ENCODE measurements at places on chromosomes 6 and 20.

GRCh38 chr6:2714111-2714895 lies 36.4 kb downstream of the MYLK4 start:
- DNase-seq = no peak

GRCh38 chr20:51326201-51326819 lies 216.2 kb downstream of the NFATC2 start:
- no peak for DNase-seq

GRCh38 chr6:107563694-107564588 lies 74.0 kb downstream of the SOBP start:
- no peak for DNase-seq

GRCh38 chr20:63123331-63123741 lies 92.6 kb downstream of the YTHDF1 start:
- no peak for DNase-seq

DNA sequence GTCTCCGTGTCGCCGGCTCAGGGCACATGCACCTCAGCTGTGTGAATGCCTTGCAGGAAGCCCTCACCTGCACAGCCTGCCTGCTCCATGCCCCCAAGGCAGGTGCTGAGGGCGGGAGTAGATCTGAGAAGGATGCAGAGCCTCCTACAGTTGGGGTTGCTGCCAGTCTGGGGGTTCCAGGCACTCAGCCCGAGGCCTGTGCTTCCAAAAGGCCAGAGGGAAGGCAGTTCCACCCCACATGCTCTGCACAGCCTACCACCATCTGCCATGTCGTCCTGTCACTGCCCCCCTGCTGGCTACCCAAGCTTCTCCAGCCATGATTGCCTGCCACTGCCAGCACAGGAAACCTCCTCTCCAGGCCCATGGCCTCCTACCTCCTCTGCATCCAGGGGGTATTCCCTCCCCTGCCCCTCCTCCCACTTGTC lies 19.3 kb downstream of the ACSS1 start:
- no peak for DNase-seq

GRCh38 chr6:6975459-6976111 lies 132.2 kb upstream of the RREB1 start:
- DNase-seq = no peak

DNA sequence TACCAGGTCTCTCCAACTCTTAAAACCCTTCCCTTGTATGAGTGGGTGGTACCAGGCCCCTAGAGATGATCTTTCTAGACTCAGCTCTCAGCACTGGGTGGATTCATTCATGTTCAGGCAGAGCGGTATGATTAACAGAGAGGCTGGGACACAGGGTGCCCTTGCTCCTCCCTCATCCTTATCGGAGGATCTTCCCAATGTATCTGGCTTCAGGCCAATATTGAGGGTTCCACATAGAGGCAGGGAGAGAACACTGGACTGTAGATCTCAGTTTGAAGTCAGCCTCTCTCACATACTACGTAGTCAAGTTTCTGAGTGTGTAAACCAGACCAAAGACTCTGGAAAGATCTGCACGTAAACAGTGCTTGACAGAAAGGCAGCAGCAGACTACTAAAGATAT lies 366.2 kb downstream of the DHX35 start:
- DNase-seq = no peak

DNA sequence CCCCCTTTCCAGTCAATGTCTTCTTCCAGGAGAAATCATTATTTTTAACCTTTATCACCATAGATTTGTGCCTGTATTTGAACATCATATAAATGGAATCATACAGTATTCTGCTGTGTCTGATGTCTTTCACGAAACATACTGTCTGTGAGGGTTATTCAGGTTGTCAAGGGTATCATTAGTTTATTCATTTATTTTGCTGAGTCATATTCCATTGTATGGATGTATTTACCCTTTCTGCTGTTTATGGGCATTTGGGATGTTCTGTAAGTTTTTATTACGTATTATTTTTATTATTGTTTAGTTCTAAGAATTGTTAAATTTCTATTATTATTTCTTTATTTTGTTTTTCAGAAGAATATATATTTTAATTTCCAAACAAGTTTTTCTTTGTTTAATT lies 22.0 kb downstream of the DNPH1 start:
- DNase-seq = no peak

- DNase-seq = no peak
Observed at GRCh38 chr6:165686596-165687365, 23.7 kb upstream of the PDE10A start.

- DNase-seq = no peak
Observed at GRCh38 chr20:62158088-62158400, 14.5 kb downstream of the SS18L1 start.

- DNase-seq = no peak
Observed at GRCh38 chr20:32473231-32474008, 111.7 kb downstream of the NOL4L start.

GRCh38 chr20:25223765-25224720 lies 23.8 kb upstream of the PYGB start:
- DNase-seq = no peak

DNA sequence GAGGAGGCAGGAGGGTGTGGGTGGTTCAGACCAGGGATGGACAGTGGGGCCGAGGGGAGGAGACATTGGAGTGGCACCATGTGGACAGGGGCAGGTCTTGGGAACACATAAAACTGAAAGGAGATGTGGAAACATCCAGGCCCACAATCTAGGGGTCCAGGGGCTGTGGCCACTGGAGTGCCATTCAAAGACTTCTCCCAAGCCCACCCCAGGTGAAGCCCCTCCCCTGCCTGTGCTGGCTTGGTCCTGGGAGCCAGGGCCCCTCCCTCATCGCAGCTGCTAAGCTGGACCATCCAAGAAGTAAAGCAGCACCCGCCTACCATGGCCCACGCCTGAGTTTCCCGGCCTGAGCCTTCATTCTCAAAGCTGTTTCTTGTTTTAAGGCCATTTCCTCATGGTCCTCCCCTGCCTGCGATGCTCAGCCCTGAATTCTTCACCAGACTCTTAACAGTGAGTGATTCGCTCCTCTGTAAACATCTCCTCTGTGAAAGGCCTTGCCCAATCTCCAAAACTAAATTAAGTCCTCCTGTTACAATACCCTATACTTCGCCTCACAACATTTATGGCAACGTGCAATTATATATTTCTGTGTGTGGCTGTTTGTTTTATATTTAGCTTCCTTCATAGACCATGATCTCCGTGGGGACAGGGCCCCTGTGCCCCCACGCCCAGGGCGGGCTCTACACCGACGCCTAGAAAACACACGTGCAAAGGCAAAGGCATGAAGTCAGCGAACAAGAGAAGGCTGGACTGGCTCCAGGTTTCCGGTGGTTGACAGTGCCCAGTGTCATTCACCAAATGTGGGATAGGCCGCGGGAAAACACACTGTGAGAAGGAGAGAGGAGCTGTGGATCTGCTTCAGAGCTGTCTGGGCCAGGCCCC lies 267.8 kb downstream of the ERMARD start:
- no peak for DNase-seq

DNA sequence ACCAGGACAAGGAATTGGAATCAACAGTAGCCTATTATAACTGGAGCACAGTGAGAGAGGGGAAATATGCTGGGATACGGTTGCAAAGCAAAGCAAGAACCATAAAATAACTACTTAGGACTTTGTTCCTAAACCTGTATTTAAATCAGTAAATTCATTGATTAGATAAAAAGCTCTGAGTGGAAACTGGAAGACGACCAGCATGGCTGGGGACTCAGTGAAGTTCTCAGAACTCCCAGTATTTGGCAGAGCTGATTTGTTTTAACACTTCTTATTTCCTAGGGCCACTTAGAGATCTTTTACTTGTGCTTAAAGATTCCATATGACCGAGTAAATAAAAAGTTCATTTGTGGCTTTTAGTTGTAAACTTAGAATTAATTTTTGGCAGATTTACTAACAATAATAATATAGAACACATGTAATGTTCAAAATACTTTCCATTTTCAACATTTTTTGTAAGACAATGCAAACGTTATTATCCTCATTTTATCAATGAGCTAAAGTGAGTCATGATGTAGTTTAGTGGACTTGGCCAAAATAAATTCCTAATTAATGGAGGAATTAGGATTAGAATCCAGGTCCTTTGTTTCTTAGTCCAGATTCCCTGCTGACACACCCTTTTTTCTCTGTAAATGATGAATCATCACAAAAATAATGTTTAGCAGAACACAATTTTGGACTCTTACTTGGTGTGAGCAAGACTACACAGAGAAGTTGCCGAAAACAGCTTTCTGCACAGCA lies 392.9 kb downstream of the GJA1 start:
- no peak for DNase-seq

DNA sequence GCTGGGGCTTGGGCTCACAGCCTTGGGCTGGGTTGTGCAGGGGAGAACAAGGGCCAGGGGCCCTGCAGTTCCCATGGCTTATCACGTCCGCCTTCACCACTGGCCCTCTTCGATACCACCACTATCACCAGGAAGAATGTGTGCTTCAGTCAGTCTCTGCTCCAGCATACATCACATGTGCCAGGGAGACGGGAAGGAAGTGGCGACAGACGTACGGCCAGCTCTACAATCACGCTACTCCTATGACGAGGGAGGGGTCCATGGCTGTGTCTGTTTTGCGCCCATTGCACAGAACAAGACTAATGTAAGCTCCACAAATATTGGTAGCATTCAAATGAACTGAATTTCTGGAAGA lies 72.1 kb downstream of the TRAM2 start:
- DNase-seq = no peak

DNA sequence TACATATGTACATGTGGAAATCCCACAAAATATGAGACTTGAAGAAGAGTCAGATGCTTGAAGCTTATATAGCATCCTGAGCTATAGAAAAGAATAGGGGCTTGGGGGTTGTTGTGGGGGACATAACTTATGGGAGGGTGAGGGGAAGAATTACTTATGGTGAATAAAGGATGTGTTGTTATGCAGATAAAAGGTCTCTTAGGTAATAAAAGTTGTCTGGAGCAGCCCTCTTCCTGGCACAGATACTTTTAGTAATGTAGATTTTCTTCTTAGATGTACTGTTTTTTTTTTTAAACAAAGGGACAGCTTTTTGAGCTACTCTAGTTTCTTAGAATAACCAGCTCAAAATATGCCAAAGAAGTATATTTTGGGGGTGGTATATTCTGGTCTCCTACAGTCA lies 35.9 kb downstream of the CHMP4B start:
- no peak for DNase-seq

- DNase-seq = no peak
Observed at GRCh38 chr6:153263489-153263888, 132.4 kb upstream of the RGS17 start.

DNA sequence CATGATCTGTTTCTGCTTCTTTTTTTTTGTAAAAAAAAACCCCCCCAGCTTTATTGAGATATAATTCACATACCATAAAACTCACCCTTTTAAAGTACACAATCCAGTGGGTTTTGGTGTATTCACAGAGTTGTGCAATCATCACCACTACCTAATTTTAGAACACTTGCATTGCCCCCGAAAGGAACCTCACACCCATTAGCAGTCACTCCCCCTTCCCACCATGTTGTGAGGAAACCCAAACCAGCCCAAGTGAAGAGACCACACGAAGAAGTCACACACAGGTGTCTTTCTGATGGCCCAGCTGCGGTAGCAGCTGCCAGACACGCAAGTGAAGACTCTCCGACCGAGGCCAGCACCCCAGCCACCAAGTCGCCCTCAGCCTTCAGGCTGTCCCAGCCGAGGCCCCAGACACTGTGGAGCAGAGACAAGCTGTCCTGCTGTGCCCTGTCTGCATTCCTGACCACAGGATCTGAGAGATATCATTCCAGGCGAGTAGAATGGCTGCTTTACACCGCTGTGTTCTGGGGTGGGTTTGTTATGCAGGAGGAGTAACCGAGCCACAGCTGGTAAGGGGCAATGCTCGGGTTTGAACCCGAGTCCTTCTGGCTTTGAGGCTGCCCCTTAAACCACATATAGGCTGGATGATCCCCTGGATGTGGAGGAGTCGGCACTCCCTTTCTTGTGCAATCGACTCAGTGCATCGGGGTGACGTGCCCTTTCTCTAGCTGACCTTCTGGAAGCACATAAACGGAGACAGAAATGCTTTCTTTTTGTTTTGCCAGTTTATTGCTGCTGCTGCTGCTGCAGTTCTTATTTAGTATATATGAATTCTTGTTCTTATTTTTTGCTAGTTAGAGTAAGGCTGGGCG lies 59.1 kb upstream of the PTPN1 start:
- DNase-seq = no peak

DNA sequence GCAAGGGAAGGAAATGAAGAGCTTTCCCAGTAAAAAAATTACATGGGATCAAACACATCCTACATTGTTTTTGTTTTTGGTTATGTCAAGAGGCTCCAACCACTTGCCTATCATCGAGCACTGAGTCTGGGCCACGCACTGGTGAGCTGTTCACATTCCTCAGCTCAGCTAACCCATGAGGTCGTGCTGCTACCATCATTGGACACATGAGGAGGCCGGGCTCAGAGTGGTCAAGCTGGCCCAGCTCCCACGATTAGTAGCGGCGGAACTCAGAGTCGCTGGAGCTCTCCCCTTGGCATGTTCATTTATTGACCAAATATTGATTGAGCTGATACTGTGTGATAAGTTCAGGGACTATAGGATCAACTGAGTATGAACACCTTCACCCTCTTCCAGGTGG lies 164.9 kb downstream of the CDH26 start:
- no peak for DNase-seq

GRCh38 chr6:42140756-42141602 lies 1.4 kb downstream of the C6orf132 start:
- DNase-seq = no peak

GRCh38 chr6:44723439-44724197 lies 336.1 kb downstream of the CDC5L start:
- DNase-seq = no peak

DNA sequence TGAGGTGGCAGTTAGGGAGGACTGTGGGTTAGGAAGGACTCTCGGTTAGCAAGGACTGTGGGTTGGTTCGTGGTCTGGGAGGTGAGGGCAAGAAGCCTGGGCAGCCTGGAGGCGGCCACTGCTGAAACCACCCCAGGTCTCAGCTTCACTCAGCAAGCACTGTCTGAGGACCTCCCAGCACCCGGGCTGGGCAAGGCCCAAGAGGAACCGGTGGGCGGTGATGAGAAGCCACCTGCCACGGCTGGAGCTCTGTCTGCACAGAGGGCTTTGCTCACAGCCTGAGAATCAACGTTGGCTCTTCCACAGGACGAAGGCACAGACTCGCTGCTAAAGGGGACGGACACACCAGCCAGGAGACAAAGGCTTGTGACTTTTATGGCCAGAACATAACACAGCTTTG lies 69.3 kb downstream of the DACT2 start:
- no peak for DNase-seq

GRCh38 chr20:51529081-51529681 lies 13.3 kb downstream of the NFATC2 start:
- DNase-seq = no peak

DNA sequence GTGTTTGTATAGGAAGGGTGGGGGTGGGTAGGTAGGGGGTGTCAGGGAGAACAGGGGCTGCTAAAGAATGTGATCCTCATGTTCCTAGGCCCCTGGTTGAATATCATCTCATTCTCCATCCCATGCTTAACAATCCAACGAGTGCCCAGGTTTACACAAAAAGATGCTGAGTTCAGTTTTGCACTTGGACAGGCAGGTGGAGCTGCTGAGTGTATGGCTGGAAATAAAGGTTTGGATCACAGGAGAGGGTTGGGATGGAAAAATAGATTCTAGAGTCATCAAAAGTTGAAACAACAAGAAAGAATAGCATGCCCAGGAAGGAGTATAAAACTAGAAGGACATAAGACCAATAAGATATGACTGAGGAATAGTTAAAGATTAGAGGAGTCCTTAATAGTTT lies 14.2 kb downstream of the CHD6 start:
- no peak for DNase-seq
